Vagina (tissue), 2 donors: ENCODE measurements at places on chromosomes 11 and 22. TPM values are rescaled to one million over a fixed set of nuclear protein-coding genes. Genes with fewer than 3 reads are reported as not detected.
A peak's percentile ranks its signal among the peaks of the same experiment; 100 is the strongest.

PGA5 gene
- total RNA-seq = not detected

DNA sequence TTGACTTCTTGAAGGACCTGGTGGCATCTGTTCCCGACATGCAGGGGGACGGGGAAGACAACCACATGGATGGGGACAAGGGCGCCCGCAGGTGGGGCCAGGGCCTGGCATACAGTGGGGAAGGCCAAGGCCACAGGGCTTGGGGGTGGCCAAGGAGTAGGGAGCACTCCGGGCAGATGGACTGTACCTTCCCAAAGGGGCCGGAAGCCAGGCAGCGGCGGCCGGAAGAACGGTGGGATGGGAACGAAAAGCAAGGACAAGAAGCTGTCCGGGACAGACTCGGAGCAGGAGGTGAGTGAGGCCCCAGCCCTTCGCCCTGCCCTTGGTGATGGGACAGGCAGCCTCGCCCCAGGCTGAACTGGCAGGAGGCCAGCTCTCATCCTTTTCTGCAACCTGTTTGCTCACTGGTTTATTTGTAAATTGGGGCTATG is 1.2 kb downstream of the DRAP1 start:
- no peak for DNase-seq

- DNase-seq = no peak
Observed at GRCh38 chr11:34501500-34501899, 12.1 kb downstream of the ELF5 start.

- no peak for DNase-seq
Observed at GRCh38 chr22:38518620-38519019, 12.5 kb upstream of the DDX17 start.

TEX12 gene
- total RNA-seq = not detected

DNA sequence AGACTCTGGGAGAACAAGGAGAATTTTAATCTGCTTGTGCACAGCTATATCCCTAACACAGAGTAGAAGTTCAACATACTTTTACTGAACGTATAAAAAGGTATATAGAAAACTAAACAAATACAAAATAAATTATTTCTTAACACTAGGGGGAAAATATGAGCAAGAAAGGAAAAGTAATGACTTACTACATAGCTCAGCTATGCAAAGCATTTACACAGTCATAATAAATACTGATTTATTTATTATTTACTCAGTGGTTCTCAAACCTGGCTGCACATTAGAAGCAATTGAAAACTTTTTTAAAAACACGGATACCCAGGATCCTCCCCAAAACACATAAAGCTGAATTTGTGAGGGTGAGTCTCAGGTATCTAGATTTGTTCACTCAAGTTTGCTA is 182.5 kb downstream of the TTC28 start:
- DNase-seq = no peak

DNA sequence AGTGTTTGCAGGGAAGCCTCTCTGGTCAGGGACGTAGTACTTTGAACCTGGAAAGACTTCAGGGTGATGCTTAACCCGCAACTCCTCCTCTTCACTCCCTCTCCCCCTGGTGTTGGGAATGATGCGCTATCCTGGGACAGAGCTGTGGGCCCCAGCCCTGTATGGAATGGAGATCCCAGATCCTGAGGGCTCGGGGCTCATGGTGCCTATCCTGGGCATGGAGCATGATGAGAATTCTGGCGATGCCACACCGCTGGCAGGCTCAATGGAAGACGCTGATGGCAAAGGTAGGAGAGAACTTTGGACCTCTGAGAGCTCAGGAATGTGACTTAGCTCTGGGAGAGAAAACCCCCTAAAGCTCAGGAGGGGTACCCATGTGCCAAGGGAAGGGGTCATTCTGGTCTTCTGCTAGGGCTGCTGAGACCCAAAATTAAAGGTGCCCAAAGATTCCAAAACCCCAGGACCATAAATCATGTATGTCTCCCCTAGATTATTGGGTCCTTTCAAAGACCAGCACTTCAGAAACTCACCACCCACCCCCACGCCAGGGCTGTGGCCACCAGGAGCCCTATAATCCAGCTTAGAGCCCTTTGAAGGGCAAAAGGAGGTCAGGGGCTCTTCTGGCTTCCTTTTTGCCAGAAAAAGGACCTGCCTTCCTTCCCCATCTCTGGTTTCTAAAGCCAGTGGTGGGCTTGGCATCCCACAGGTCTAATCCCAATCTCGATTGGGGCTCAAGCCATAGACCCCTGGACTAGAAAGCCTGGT is 52.5 kb downstream of the BTG4 start:
- DNase-seq = peak; percentile 81
